ENCODE measurements at places on chromosomes 1 and 21. TPM values are rescaled to one million over a fixed set of nuclear protein-coding genes. Genes with fewer than 3 reads are reported as not detected.

The FMOD gene
- polyA plus RNA-seq = not detected

The ASCL5 gene
- polyA plus RNA-seq = not detected

DNA sequence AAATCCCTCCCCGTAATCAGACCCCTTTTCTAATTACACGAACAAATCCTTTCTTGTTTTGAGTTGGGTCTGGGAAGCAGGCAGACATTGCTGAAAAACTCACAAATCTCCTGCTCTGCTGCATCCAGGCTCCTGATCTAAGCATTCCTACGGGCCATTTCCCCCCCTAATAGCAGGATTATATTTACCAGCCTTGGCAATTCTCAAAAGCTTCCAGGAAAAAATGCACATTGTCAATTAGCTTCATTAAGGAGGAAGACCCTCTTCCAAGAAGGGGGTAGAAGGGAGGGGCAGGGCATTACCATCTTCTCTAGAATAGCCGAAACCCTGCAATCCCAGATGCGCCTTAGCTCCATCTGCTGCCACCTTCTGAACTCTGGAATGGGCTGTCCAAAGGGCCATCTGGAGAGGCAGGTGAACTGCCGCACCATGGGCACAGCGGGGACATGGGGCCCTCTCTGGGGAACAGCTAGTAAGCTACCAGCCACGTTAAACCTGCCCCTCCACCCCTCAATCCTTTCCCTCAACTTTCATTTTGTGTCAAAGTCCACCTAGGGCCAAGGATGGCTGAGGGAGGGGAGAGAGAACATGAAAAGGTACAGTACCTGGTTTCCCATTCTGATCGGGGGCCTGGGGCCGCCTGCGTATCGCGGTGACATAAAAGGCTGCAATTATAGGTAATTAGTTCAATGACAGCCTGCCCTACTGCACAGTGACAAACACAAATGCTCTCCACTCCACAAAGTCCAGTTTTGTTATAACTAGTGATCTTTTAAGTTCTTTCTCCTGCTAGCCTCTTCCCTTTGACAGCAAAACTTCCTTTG lies 56.8 kb downstream of the MRPL37 start:
- no peak for DNase-seq

DNA sequence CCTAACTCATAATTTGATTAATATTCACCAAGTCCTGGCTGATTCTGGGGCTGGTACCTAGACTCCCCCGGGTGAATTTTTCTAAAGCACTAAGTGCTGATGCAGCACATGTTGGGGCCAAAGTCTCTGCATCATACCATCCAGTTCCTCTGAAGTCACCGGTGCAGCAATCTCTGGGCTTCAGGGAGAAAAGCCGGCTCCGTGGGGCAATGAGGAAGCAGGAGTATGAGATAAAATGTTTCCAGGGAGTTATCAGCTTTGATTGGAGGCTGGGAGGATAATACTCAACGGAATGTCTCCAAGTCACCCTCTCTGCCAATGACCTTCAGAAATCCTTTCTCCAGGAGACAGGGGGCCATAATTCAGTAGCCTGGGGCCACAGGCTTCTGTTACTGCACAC lies 1.2 kb downstream of the FCAMR start:
- no peak for DNase-seq

DNA sequence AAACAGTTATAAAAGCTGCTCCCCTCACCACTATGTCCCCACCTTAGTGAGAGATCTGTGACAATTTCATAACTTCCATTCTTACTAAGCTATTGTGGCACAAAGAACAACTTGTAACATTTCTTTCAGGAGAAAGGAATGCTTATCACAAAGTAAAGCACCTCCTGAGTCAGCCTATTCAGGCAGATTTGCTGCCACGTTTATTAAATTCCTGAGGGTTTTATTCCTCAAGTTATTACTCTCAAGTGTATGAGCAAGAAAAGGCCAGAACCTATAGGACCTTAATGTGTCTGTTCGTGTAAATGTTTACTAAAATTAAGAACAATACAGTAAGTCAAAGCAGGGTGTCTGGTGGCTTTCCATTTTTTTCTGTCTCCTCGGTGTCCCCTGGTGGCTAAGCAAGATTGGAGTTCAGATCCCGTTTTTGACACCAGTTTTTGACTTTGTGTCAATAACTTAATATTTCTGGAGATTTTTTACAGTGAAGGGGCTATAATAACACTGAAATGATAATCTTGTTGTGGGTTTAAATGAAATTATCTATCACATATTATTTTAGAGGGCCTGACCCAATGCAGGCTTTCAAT lies 1539.6 kb downstream of the BRINP3 start:
- DNase-seq = no peak

The VWA5B1 gene
- polyA plus RNA-seq = not detected

DNA sequence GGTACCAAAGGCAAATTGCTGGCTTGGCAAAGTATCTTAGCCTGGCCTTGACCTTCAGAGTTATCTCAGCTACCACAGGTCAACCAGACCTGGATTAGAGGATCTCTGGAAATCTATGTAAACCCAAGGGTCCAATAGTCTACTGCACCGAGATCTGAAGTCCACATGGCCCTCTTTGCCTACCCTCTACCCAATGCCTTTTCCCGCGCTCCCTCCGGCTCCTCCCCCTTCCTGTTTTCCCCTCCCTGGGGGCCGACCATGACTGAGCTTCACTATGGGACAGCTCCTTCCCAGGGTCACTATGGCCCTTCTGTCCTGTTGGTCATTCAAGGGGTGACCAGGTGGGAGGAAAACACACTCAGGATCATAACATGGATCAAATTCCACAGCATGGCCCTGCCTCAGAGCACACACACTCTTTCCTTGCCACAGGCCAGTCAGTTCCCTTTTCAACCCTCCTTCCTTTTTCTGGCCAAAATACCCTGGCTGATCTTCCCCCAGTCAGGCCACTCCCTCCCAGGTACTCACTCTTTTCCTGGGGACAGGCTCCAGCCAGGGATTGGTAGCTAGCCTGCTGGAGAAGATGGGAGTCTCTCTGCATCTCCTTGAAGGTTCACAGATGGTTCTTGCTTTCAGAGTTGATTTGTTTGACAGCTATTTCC lies 19.1 kb upstream of the TMEM183A start:
- no peak for DNase-seq

Data from naive B cell (primary cell).